ENCODE measurements at places on chromosomes 11 and 22. TPM values are rescaled to one million over a fixed set of nuclear protein-coding genes. Genes with fewer than 3 reads are reported as not detected.

Gene BCO2
- not detected for total RNA-seq

Gene TRIM48
- total RNA-seq: not detected

Gene RCOR2
- total RNA-seq: 1.8 TPM

Gene CD3D
- total RNA-seq: not detected
